ENCODE measurements at places on chromosomes 6 and 20. TPM values are rescaled to one million over a fixed set of nuclear protein-coding genes. Genes with fewer than 3 reads are reported as not detected.

Gene SLC22A23
- total RNA-seq, result 75.2 TPM

Gene GDAP1L1
- total RNA-seq, result not detected

Gene NDRG3
- total RNA-seq, result 32.7 TPM

Gene PTGIS
- total RNA-seq, result 13.0 TPM

Gene SLC2A10
- total RNA-seq, result 29.1 TPM

GRCh38 chr6:36873612-36874442 is 776 bp downstream of the PPIL1 start:
- DNase-seq, result no peak

GRCh38 chr6:147219463-147219862 is 15.2 kb downstream of the STXBP5 start:
- no peak for DNase-seq

- DNase-seq, result no peak
These were observed 110.0 kb upstream of the SLC22A23 start for GRCh38 chr6:3566812-3567211.

GRCh38 chr6:116268589-116269293 is 11.0 kb downstream of the TSPYL1 start:
- no peak for DNase-seq

DNA sequence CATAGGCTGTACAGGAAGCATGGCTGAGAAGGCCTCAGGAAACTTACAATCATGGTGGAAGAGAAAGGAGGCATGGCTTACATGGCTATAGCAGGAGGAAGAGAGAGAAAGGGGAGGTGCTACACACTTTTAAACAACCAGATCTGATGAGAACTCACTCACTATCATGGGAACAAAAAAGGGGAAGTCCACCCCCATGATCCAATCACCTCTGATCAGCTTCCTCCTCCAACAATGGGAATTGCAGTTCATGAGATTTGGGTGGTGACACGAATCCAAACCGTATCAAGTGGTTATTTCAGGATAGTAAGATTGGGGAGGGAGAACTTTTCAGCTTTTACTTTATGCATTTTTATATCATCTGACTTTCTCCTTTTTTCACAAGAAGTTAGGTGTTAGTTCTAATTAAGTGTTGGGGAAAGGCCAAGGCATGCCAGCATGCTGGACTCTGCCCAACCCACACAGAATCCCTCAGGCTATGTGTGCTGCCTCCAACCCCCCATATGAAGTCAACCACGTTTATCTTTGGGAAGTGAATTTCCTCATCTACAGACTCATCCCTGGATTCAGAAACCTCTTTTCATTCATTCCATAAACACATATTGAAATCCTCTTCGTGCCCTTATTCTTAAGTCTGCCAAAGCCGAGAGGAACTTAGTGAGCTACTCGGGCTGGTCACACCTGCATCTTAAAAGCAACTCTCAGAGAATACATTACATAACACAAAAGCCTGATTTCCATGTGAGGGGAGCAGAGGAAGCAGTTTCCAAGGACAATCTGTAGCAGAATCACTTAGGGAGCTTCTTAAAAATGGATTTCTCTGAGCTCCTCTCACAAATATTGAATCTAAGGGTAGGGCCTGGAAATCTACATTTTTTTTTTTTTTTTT is 16.7 kb upstream of the CLIC5 start:
- DNase-seq, result no peak

DNA sequence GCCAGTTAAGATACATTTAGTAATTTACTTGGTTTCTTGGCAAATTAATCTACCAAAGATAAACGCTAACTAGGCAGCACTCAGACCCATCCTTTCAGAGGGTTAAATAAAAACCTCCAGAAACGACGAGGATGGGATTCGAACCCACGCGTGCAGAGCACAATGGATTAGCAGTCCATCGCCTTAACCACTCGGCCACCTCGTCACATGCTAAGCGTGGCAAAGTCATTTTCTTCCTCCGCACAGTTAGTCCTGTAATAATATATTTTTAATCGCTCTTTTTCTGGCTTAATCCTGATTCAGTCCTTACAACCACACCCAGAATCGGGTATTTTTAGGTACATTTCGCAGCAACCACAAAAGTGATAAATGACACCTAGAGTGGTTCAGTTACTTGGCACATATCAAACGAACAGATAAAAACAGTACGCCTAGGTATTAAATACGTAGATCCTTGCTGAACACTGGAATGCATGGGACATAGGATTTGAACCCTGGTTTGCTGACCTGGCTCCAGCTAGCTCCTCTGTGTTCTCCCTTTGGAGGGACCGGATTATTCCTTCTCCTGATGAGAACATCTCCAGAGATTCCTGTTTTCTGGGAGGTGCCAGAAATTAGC is 71.6 kb downstream of the GPX5 start:
- DNase-seq, result no peak

Data from left colon (tissue), 2 donors.